Activated CD8-positive, alpha-beta memory T cell treated with anti-CD3 and anti-CD28 coated beads, Interleukin-2, amount 50 U/mL, for 4 hours (primary cell): ENCODE measurements at places on chromosomes 11 and 22.

DNA sequence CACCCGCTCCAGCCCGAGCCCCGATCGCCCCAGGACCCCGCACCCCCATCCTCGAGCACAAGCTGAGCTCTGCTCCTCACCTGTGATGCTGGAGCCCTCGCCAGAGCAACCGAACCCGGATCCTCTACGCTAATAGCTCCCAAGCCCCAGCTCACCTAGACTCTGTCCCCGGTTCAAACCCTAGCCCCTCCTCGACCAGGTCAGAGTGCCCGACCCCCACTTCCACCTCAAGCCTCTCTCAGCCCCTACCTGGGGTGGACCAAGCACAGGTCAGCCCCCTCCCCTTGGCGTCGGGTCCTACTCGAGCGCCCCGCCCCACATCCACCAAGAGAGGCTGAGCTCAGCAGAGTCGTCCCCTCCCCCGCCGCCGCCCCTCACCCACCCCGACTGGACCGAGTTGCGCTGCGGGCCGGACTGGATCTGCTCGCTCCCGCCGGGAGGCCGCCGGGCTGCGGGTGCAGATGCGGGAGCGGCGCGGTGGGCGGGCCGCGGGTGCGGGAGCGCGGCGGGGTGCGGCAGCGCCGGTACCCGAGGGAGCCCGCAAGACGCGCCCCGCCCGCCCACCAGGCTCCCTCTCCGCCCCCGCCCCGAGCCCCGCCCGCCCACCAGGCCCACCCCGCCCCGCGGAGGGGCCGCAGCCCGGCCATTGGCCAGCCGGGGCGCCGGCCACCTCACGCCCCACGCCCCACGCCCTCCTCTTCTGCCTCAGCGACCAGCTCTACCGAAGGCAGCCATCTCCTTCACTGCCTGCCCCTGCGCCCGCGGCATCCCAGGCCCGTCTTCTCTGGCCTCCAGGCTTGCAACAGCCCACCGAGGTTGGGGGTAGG lies 577 bp upstream of the DKK3 start:
- DNase-seq, result no peak

GRCh38 chr11:69212798-69213110 lies 57.0 kb downstream of the SMIM38 start:
- no peak for DNase-seq

DNA sequence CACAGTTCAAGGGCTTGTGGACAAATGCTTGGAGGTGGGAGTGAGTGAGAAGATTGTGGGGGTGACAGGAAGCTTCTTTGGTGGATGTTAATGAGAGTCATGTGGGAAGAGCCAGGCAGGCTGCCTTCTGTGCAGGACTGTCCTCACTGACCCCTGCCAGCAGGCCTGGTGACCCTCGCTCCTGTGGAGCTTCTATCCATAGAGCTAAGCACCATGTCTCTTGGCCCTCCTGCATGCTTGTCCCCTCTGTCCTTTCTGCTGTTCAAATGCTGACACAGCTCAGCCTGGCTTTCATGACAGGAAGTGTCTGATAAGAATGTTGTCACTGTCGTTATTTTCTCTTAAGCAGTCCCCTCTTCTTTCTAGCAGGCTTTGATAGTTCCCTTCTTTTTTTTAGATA lies 37.6 kb downstream of the NAT10 start:
- no peak for DNase-seq

DNA sequence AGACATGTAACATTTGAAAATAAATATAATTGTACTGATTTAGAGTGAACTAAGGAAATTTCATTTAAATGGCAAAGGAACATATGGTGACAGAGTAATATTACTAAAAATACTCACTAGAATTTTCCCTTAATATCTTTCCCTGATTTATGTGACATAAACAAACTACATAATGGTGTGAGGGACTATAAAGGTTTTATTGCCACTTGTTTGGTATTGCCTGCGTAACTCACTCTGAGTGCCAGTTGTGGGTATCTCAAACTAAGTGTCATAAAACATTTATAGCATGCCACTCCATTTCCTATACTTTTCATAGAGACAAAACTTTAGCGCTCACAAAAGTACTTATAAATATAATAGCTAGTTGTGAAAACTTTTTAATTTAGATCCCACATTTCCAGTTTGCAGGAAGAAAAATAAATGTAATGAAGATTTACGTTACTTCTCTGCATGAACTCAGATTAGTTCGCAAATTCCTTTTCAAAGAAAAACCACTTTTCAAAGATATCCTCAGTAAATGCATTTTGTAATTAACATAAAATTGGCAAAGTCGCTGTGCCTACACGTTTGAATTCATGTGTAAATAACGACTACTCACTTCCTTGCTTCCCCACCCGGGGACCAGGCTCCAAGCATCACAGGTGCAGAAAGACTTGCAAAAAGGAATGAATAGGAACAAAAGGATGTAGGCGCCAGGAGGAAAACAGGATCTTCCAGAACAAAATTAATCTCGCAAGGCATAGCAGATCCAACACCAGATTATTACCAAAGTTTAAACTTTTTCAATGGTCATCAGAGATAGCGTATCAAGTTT lies 1.6 kb upstream of the QSER1 start:
- no peak for DNase-seq

GRCh38 chr22:26481694-26482093 lies 1.9 kb downstream of the HPS4 start:
- DNase-seq, result no peak

GRCh38 chr22:20807315-20807752 lies 33.4 kb downstream of the SERPIND1 start:
- no peak for DNase-seq

DNA sequence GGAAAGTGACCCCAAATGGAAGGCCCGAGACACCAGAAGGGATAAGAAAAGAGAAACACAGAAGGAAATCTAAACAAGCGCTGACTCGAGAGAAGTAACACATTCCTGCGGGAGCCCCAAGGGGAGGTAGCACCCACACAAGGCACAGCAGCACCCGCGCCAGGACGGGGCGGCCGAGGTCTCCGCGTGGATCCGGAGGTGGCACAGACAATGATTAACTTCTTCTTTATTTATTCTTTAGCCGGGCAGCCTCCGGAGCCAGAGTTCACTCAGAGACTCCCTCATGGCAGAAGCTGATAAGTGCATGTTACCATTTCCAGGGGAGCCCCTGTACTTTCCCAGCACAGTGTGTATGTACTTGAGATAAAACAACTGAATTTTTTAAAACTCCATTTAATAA lies 5.1 kb downstream of the TOLLIP start:
- DNase-seq, result no peak

DNA sequence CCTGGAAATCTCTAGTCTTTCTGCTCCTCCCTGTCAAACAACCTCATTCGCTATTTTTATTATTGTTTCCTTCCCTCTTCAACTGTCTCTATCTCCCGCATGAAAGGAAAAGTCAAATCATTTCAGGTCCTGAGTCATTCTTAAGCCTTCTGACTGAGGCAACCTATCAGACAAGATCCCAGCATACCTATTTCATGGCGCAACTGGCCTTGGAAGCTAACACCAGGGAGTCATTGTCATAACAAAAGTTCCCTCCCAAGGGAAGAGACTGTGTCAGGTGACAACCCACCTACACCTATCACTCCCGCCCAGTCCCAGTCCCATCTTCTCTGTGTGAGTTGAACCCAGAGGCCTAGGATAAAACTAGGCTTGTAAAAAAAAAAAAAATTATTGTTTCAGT lies 10.2 kb upstream of the ARHGAP42 start:
- no peak for DNase-seq

DNA sequence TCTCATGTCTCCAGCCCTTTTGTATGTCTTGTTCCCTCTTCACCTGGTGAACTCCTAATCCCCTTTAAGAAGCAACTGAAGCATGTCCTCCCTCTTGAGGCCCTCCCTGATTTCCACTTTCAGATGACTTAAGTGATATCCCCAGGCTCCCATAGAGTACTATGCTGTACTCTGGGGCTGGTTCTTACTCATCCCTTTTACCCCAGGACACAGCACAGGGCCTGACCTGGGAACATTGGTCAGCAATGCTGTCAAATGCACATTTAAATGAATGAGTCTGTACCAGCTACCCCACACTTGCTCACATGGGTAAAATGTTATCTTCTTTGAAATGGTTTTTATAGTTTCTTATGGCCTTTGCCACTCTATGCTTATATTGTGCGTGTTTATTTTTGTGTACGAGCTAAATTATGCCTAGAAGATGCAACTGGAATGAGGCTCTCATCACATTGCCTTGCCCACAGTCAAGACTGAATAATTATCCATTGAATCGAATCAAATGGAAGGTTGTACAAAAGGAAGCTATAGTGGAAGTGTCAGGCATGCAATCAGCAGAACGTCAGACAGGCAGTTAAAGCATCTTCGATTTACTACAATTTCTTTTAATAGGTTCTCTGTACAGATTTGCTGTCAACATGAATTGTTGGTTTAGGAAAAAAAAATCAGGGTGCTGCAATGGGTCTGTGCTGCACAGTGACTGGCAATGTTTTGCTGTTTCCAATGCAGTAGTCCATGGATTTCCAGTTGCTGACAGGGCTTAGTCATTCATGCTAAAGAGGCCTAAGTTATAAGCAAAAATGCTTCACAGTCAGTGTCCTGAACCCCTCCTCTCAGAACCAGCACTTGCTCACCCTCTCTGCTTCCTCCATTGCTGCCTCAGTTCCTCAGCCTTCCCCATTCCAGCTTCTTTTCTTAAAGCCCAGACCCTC lies 79.5 kb downstream of the PARVA start:
- DNase-seq, result no peak

- no peak for DNase-seq
Measured at GRCh38 chr11:112303616-112304015, 43.0 kb upstream of the PLET1 start.
